Pancreas (tissue), 10 donors: ENCODE measurements at places on chromosomes 7 and 10.
A peak's percentile ranks its signal among the peaks of the same experiment; 100 is the strongest.

- DNase-seq: peak; percentile 95
Observed at GRCh38 chr10:119080521-119081259, at the start of gene EIF3A. Gene EIF3A (minus strand): TSS chr10:119080817. CDS start chr10:119080676, 141 bp downstream.

DNA sequence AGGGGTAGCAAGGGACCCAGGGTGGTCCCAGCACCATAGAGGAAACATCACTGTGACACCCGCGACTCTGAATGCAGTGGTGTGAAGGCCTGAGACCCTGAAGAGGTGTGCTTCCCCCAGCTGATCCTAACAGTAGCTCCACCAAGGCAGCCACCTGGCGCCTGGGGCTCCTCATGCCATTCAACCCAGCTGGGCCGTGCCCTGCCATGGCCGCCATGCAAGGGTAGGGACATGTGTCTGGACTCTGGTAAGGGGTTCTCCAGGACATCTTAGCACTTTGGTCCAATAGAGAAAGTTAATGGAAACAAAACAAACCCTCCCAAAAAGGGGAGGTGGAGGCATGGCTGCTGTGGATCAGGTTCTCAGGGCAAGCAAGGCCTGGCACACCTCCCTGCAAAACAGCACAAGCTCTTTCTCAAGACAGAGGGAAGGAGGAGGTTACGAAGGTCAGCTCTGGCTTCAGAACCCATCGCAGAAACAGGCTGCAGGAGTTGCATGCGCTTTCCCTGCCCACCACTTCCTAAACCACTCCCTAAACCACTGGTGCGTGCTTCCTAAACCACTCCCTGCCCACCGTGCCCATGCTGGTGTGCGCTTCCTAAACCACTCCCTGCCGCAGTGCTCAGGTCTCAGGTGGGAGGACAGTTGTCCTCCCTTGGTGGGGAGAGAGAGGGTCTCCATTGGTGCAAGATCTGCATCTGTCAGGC is 108.7 kb downstream of the LARP4B start:
- no peak for DNase-seq

GRCh38 chr7:156751319-156751718 is 110.7 kb downstream of the RNF32 start:
- no peak for DNase-seq

GRCh38 chr10:130357951-130358350 is 221.8 kb downstream of the GLRX3 start:
- no peak for DNase-seq

DNA sequence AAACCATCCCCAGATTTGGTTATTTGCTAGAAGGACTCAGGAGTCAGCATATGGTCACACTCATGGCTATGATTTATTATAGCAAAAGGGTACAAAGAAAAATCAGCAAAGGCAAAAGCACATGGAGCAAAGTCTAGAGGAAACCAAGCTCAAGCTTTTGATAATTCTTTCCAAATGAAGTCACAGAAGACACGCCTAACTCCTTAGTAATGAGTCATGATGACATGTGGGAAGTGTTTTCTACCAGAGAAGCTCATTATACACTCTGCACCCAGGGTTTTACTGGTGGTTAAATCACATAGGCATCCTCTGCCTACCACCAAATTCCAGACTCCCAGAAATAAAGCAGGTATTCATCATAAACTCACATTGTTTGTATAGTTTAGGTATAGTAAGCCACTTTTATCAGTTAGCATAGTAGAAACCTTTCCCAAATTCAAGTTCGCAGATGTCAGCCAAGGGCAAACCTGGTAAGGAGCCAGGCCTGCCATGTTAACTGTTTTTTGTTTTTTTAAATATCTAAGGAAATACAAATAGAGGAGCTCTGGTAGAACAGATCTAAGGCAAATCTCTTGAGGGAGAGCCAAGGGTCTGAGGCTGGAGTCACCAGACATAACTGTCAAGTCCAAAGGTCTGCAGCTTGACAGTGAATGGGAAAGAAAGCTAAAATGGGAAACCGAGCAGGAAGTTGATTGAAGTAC is 15.4 kb upstream of the HIBADH start:
- peak; percentile 23 for DNase-seq

DNA sequence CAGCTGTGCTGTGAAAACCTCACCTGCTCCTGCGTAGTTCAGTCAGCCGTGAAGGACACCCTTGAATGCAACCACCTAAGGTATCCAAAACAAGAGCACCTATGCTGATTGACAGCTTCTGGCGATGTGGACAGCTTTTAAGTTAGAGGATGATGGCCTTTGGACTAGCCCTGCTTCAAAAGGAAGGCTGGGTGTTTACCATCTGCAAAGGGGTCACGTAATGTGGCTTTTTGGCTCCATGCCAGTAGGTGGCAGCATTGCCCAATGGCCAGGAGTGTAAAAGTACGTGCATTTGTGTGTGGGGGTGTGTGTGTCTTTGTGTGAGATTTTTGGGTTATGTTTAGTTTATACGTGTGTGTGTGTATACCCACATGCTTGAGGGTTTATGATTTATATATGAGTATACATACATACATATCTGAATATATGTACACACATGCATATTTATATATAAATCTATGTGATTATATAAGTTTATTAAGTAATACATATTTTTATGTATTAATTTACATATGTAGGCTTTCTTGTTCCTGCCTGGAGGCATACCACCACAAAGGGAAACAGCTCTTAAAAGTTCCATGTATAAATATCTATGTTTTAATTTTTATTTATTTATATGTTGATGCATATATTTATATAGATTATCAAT is 236.3 kb upstream of the ANKRD30A start:
- no peak for DNase-seq

DNA sequence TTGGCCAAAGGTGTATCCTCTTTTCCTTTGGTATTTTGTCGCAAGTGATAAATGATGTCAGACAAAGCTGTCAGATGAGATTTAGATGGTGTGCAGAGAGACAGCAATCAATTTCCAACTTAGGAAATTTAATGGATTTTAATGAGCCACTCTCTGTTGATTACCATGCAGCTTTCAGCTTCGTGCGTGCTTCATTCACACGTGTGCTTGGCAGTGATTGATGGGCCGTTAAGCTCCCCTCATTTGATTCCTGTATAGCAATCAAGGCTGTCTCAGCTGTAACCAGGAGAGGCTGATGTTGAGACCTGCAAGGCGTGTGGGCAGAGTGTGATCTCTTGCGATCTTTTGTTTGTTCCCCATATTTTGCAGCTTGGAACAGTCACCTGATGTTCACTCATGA is 439.6 kb downstream of the CALN1 start:
- DNase-seq: no peak

GRCh38 chr10:119403921-119404320 is 138.6 kb downstream of the RGS10 start:
- no peak for DNase-seq

- DNase-seq: no peak
Observed at GRCh38 chr7:78363866-78364265, 565.3 kb downstream of the PHTF2 start.

DNA sequence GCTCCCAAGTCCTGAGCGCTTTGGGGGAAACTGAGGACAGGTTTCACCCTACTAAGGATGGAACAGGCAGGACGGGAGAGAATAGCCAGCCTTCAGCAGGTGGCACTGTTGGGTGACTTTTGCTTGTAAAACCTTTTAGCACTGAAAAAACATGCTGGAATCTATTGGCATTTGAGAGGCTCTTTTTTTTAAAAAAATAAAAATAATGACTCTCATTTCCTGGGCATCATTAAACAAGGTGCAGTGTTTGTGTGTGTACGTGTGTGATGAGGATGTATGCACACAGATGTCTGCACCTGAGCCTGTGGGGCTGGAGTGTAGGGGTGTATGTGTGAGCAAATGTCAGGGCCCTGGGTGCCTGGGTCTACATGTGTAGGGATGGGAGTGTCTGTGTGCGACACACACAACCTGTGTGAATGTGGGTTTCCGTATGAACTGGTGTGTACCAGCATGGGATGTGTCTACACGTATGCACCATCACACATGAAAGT is 177.9 kb downstream of the RPS24 start:
- DNase-seq: no peak

GRCh38 chr10:125201108-125201524 is 40.8 kb upstream of the CTBP2 start:
- DNase-seq: no peak

DNA sequence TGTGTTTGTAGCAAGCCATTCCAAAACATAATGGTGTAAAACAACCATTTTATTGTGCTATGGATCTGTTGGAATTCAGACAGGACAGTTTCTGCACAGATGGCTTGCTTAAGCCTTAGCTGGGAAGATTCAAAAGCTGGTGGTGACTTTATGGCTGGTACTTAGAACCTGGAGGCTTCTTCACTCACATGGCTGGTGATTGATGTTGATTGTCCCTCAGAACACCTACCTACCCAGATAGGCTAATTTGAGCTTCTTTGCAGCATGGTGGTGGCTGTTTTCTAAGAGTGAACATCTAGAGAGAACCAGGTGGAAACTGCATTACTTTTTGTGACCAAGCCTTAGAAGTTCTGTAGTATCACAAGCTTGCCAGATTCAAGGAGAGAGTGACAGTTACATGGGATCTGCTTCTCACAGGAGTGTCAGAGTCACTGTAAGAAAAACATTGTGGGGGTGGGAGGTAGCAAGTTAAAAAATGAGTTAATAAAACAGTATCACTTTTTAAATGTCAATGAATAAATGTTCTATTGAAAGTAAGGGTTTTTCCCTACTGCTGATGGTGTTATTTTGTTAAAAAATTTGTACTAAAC is 7.1 kb downstream of the R3HCC1L start:
- DNase-seq: no peak

DNA sequence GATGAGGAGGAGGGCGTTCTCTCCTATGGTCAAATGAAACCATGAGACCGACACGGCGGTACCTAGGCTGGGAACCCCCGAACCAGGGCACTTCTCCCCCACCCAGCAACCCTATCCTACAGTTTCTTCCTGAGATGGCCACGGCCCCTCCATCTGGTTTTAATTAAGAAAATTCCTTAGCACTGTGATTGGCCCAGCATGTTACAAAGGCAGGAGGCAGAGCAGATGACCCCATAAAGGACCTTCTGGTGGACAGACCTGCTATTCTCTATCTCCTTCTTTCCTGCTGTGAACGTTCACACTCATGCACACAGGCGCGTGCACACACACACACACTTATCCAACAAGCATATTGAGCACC is 129.4 kb downstream of the RGS10 start:
- no peak for DNase-seq

- DNase-seq: peak; percentile 28
Observed at GRCh38 chr7:71752171-71752935, 620.4 kb downstream of the GALNT17 start.

DNA sequence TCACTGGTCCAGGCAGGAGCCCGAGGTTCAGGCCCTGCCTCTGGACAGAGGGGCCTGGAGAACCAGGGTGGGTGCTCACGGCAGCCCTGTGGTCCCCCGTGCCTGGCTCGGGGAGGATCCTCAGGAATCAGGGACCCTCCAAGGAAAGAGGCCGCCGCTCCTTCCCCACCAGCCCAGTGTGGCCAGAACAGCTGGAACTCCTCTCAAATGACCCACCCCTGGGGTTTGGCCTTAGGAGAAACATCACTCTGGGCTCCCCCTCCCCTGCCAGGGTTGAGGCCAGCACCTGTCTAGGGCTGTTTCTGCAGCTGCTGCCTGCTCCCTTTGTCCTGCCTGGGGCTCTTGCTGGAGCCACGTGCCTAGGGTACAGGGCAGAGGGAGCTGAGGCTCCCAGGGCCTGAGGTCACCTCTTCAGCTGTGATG is 161.0 kb downstream of the RNF216 start:
- DNase-seq: no peak

- DNase-seq: no peak
Observed at GRCh38 chr10:110852947-110853346, 18.8 kb upstream of the PDCD4 start.

DNA sequence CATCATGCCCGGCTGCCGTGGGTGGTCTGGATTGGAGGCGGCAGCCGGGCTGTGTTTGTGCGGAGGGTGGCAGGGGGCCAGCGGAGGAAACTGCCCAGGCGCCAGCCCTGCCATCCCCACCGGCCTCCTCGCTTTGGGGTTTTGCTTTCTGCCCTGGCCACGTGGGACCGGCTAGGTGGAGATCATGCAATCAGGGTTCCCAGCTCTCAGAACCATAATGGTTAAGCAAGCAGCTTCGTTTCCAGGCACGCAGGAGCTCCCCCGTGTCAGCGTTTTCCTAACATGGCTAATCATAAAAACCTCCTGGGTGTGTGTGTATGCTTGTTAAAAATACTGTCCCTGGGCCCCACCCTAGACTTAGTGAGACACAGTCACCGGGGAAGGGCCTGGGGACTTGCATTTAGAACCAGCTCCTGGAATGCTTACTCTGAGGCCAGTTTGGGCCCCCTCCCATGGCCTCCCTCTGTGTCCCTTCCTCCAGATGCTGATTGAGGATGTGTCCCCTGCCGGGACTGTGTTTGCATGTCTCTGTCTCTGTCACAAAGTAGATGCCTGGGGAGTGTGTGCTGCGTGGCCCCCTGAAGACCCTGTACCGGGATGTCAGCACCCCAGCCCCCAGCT is 119.3 kb downstream of the CUX1 start:
- no peak for DNase-seq

GRCh38 chr7:12296051-12296570 is 85.0 kb downstream of the TMEM106B start:
- DNase-seq: no peak

- DNase-seq: no peak
Observed at GRCh38 chr10:13191362-13191761, 30.0 kb downstream of the MCM10 start.

DNA sequence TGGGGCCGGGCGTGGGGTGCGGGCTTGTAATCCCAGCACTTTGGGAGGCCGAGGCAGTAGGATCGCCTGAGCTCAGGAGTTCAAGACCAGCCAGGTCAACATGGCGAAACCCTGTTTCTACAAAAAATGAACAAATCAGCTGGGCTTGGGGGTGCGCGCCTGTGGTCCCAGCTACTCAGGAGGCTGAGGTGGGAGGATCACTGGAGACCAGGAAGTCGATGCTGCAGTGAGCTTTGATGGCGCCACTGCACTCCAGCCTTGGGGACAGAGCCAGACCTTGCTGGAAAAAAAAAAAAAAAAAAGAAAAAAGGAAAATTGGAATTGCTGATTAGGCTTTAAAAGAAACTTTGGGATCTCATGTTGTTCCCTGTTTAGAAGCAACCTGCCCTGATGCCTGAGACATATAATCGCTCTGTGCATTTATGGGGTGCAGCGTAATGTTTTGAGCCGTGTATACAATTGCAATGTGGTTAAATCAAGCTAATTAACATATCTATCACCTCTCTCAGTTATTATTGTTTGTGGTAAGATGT is 851 bp downstream of the AKR1E2 start:
- no peak for DNase-seq

GRCh38 chr10:44051584-44052385 is 333.1 kb downstream of the CXCL12 start:
- DNase-seq: peak; percentile 44

DNA sequence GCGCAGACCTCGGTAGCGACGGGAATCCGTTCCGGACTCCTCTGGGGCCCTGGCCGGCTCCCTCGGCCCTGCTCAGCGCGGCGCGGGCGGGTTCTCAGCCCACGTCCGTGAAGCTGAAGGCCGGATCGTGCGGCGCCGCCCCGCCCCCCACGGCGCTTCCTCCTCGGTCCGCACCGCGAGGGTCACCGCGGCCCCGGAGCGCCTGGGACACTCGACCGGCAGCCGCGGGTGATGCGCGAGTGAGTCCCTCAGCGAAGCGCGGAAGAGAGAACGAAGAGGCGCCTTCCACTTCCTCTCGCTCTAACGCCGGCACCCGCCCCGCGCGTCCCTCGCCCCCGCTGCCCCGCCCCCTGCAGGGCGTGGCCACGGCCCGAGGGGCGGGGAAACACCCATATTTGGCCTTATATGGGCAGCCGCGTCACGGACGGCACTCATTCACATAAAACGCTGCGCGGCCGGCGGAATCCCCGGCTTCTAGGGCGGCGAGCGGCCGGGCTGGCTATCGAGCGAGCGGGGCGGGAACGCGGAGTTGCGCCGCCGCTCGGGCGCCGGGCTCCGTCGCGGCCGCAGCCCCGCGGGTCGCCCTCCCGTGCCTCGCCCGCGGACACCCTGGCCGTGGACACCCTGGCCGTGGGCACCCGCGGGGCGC is at the start of gene DUSP5:
Gene DUSP5 (plus strand): TSS at position 470 of the 649 bp plus-strand sequence. CDS start 215 bp downstream, outside the sequence.
- peak; percentile 97 for DNase-seq
